ENCODE measurements at places on chromosomes 3 and 15.

DNA sequence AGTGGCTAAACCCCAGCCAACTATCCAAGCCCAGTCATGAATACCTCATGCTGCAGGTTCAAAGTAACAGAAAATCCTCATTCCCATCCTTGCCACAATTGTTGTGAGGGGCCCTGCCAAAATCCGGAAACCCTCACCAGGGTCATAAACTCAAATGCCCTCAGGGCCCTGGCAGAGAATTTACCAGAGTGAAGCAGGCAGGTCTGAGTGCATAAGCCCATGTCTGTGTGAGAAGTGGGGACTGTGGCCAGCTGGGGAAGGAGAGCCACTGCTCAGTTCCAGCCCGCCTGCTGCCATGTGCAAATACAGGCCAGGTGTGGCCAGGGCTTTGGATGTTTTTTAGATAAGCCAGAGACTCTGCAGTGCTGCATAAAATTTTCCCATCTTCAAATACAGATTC, 7.0 kb downstream of the CEP152 start:
- DNase-seq, result no peak

- no peak for DNase-seq
These were observed 19.2 kb downstream of the CAND2 start for GRCh38 chr3:12815719-12816118.

- DNase-seq, result no peak
These were observed 260.1 kb upstream of the DPPA4 start for GRCh38 chr3:109597444-109597843.

GRCh38 chr3:171933441-171933840, 90.3 kb downstream of the TMEM212 start:
- DNase-seq, result no peak

DNA sequence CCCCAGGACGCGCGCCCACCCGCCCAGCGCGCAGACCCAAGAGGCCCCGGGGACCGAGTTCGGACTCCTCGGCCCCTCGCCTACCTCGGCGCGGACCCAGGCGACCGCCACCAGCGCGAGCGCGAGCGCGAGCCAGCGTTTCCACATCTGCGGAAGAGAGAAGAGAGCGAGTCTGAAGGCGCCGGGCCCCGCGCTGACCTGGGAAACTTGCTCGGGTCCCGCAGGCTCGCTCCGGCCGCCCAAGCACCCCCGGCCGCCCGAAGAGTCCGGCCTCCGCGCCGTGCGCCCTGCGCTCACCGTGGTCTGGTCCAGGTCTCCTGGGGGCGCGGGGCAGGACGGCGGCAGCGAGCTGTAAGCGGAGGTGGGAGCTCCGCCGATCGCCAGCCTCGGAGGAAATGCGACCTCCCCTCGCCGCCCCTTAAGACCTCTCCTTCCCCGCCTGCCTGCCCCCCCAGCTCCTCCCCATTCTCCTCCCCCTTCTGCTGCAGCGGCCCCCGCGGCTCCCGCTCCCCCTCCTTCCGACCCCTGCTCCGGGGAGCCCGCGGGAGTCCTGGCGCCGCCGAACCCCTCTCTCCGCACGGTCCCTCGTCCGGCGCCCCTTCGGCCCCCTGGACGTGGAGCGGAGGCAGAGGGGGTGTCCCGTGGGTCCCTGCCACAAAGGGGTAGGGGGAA, at the start of gene FSTL1:
TSS of gene FSTL1 (minus strand) at position 393 of the 672 bp plus-strand sequence. CDS start at position 147, 246 bp downstream.
- no peak for DNase-seq

All from stimulated activated CD4-positive, alpha-beta T cell treated with anti-CD3 and anti-CD28 coated beads, Interleukin-2, amount 100 ng/mL, for 4 hours (primary cell).